Osteoblast (primary cell): ENCODE measurements at places on chromosomes 4 and X. TPM values are rescaled to one million over a fixed set of nuclear protein-coding genes. Genes with fewer than 3 reads are reported as not detected.

- no peak for DNase-seq
Measured at GRCh38 chrX:87621697-87622096, 104.1 kb downstream of the KLHL4 start.

GRCh38 chr4:41866799-41867677, 68.2 kb upstream of the TMEM33 start:
- no peak for DNase-seq

DNA sequence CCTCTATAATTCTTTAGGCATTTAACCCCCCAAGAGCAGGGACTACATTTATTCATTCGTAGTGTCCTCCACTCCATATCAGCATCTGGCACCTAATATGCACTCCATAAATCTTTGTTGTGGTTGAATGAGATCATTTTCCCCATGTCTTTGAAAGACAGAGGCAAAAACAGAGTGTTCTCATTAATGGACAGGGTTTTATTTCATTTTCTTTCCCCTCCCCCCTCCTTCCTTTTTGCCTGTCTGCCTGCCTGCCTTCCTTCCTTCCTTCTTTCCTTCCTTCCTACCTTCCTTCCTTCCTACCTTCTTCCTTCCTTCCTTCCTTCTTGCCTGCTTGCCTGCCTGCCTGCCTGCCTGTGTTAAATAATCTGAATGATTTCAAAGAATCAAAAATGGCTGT, 83.2 kb downstream of the SHROOM3 start:
- no peak for DNase-seq

DNA sequence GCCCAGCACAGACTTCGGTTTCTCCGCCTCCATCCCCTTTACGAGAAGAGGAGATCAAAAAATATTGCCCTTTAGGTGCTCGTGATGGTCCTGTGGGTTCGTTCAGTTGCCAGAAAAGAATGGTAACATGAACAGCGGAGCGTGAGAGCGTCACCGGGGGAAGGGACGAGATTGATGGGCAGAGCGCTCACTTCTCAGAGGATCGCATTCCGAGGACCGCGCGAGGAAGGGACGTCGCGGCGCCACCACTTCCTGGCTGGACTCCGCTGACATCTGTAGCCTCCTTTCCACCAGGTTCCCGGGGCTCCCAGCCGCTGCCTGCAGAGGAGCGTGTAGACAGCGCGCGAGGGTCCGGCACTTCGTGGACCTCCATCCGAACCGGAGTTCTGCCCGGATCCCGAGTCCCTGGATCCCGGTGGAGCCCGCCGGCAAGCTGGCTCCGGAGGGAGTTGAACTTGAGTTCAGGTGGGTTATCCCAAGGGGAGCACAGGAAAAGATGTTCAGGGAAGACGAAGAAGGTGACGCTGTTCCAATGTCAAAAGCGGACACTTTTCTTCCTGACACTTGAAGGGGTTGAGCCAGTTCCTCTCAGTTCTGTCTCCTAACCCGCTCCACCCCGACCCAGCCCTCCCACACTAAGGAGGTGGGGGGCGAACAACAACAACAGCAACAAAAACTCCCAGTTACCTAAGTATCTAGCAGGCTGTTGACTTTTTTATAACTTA, 484 bp downstream of the GALNTL6 start:
- DNase-seq, result peak; percentile 30

- DNase-seq, result no peak
Measured at GRCh38 chr4:37139987-37140386, 104.6 kb upstream of the NWD2 start.

DNA sequence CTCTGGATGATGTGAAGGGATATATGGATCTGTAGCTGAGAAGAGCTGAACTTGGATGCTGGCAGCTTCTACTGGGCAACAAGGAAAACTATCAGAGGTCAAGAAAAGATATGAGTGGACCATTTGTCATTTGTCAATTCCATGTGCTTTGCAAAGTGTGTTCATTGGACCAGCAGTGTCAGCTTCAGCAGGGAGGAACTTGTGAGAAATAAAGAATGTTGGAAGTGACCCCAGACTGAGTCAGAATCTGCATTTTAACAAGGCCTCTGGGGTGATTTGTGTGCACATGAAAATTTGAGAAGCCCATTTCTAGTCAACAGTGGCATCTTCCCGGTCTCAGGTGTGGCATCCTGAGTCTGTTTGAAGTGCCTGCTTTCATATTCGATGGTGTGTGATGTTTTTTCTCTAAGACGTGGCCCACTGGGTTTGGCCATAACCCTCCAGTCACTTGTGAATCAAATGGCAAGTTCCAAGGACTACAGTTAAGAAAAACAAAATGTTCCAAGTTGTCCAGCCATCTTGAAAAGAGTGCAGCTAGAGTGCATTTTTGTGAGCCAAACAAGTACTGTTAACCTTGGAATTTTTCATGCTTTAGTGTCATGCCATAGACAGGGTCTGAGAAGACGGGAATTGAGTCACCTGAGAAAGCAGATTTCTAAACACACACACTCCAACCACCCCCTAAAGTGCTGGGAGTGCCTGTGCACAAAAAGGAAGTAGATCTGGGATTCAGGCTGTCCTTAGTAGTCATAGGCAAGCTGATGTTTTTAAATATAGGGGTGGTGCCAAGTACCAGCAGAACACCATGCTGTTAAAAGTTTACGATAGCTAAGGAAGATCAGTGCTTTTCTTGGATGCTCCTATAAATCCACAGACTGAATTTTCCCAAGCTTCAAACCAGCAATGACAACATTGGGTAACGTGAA, 26.4 kb downstream of the GPM6B start:
- no peak for DNase-seq

GRCh38 chr4:91751961-91752360, 551.8 kb upstream of the GRID2 start:
- no peak for DNase-seq

DNA sequence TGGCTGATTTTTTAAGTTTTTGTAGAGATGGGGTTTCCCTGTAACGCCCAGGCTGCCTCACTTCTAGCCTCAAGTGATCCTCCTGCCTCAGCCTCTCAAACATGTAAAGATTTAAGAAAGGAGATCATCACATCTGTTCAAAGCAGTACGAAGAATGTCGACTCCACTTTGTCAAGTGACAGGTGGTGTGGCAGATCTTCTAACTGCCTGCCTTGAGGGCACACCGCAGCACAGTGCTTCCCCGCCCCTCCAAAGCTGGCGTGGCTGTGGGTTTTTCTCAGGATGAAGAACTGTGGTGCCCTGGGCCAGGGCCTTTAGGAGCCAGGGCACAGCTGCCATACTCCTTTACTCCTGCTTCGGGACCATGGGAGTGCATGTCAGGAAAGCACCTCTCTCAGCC, 43.3 kb upstream of the MTNR1A start:
- no peak for DNase-seq

- no peak for DNase-seq
Measured at GRCh38 chrX:64379924-64380323, 15.3 kb downstream of the MTMR8 start.

DNA sequence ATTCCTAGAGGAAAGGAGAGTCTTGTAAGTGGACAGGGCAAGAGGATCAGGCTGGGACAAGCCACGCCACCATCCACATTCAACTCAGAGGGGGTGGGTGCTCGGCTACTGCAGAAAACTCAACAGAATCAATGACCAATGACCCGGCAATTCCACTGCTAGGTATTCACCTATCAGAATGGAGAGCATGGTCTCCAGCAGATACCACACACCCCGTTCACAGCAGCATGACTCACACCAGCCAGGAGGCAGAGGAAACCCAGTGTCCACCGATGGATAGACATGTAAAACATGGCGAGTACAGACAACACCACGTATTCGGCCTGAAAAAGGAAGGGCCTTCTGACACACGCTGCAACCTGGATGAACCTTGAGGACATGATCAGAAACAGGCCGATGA, 175.9 kb downstream of the AFAP1 start:
- peak; percentile 95 for DNase-seq

GRCh38 chrX:125522752-125523151, 203.1 kb downstream of the TEX13C start:
- no peak for DNase-seq

DNA sequence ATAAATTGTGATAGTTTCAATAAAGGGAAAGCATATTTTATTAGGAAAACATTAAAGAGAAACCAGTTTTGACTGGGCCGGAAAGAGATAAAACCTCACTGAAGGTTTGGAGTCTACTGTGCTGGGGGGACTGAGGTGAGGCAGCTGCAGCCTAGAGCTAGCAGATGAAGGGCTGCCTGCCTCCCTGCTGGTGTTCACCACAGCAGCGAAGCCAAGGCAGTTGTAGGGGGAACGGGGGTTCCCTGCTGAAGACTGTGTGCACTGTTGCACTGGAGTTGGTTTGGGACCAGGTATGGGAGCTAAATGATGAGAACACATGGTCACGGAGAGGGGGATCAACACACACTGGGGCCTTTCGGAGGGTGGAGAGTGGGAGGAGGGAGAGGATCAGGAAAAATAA, 546.5 kb upstream of the SMIM31 start:
- no peak for DNase-seq

DNA sequence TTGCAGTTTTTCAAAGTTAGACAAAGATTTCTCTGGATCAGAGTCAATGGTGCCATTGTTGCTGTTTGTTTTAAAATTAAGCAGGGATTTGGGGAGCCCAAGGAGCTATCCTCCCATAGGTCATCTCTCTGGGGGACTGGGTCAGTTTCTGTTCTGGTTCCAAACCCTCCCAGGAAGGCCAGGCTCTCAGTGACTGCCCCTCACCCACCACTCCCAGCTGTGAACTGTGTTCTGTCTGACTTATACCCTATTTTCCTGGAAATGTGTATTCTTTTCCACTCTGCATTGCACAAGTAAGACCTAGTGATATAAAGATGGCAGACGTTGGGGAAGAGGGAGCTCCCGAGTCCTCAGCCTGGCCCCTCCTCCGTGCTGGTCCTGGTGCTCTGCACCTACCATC, 65.8 kb downstream of the NHS start:
- DNase-seq, result no peak

DNA sequence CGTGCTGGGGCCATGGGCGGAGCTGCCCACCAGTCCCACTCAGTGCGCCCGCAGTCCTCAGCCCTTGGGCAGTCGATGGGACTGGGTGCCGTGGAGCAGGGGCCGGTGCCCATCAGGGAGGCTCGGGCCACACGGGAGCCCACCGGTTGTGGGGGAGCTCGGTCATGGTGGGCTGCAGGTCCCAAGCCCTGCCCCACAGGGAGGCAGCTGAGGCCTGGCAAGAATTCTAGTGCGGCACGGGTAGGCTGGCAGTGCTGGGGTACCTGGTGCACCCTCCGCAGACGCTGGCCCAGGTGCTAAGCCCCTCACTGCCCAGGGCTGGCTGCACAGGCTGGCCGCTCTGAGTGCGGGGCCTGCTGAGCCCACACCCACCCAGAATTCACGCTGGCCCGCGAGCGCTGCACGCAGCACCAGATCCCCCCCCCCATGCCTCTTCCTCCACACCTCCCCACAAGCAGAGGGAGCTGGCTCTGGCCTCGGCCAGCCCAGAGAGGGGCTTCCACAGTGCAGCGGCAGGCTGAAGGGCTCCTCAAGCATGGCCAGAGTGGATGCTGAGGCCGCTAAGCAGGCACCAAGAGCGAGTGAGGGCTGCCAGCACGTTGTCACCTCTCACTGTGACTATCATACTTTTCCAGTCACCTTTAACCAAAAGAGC, 564.4 kb downstream of the GALNTL6 start:
- no peak for DNase-seq

GRCh38 chr4:76233083-76233482, 18.4 kb upstream of the FAM47E start:
- DNase-seq, result no peak

GRCh38 chr4:102064747-102065442, 274.4 kb downstream of the BANK1 start:
- DNase-seq, result no peak

DNA sequence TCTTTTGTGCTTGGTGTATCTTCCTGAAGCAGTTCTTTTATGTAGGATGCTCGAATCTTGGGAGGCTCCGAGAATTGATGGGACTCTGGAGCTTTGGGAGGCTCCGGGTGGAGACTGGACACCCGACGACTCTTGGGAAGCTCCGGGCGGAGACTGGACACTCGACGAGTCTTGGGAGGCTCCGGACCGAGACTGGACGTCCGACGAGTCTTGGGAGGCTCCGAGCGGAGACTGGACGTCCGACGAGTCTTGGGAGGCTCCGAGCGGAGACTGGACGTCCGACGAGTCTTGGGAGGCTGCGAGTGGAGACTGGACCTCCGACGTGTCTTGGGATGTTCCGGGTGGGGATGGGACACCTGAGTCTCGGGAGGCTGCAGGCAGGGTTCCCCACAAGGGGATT, 1.6 kb downstream of the FAM47A start:
- DNase-seq, result no peak

GRCh38 chrX:129833153-129833990, 10.3 kb downstream of the ZDHHC9 start:
- no peak for DNase-seq

- DNase-seq, result peak; percentile 68
Measured at GRCh38 chrX:17442898-17443297, 67.9 kb downstream of the NHS start.

DNA sequence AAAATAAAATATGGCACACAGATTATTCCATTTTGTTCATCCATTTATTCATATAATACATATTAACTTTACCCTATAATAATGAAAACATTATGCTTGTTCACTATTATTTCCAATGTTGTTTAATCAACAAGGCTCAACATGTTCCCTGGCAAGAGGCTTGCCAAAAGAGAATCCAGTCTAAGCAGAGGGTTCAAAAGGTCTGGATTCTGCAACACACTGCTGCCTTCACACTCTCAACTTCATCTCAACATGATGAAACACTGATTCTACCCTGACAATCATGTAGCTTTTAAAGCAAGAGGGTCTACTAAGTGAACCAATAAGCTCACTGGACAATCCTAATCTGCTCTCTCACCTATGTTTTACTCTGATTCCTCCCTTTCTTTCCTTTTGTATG, 101.1 kb downstream of the MID1 start:
- DNase-seq, result no peak

DNA sequence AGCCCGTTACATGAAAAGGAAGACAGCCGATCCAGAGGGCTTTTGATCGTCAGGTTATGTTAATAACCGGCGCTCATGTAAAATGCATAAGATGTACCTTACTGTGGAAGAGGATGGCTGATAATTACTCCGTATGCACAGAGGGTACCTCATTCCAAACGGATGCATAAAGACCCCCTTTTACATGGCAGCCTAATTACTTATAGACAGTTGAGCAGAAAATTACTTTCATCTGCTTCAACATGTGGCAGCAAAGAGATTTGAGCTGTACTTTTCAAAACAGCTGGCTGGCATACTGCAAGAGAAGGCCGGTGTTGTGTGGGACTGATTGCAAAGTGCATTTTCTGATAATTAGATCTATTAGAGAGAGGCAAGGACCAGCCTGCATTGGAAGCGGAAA, 103.4 kb downstream of the SHOX start:
- DNase-seq, result no peak

- no peak for DNase-seq
Measured at GRCh38 chr4:139986689-139987501, 167.1 kb downstream of the MAML3 start.

AVPR2 gene
- total RNA-seq, result not detected in 2 replicates

PFKFB1 gene
- not detected in 2 replicates for total RNA-seq

CCDC158 gene
- 0.36 and 0.59 TPM in 2 replicates for total RNA-seq

RTL9 gene
- total RNA-seq, result 0.59 and 0.72 TPM in 2 replicates

GPRASP1 gene
- 2.9 and 3.5 TPM in 2 replicates for total RNA-seq

SRPX gene
- total RNA-seq, result 76.7 and 93.1 TPM in 2 replicates

CNGA1 gene
- total RNA-seq, result not detected in 2 replicates

UGT2B17 gene
- total RNA-seq, result not detected in 2 replicates

PPEF2 gene
- not detected in 2 replicates for total RNA-seq

FAT1 gene
- 474 and 522 TPM in 2 replicates for total RNA-seq

VCX3B gene
- total RNA-seq, result not detected in 2 replicates

GYPE gene
- under 0.01 and 0.29 TPM in 2 replicates for total RNA-seq

XAGE2 gene
- total RNA-seq, result not detected in 2 replicates

COL25A1 gene
- 1.2 and 1.4 TPM in 2 replicates for total RNA-seq

OTC gene
- total RNA-seq, result not detected in 2 replicates

XKRX gene
- total RNA-seq, result under 0.01 and 0.29 TPM in 2 replicates

PHEX gene
- 0.88 and 1.4 TPM in 2 replicates for total RNA-seq

CSAG2 gene
- total RNA-seq, result not detected in 2 replicates

SLC38A5 gene
- 48.9 and 52.8 TPM in 2 replicates for total RNA-seq
